ENCODE measurements at places on chromosomes 16 and 17.

- no peak for DNase-seq
These were observed 41.7 kb downstream of the PGS1 start for GRCh38 chr17:78419970-78420815.

DNA sequence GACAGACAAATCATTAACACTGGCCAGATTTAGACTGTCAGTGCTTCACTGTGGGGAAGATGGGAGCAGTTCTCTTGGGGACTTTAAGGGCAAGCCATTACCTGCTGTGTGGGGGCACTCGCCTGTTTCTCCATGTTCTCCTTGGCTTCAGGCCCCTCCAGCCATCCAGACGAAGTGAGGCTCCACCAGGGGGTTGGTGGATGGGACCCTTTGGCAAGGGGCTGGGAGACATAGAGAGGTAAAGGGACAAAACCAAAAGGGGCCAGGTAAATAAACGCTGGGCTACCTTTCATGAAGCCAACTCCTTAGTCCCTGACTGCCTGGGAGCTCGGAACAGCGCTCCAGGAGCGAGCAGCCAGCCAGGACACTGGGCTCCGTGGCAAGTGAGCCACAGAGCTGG is 14.0 kb downstream of the TBX4 start:
- no peak for DNase-seq

DNA sequence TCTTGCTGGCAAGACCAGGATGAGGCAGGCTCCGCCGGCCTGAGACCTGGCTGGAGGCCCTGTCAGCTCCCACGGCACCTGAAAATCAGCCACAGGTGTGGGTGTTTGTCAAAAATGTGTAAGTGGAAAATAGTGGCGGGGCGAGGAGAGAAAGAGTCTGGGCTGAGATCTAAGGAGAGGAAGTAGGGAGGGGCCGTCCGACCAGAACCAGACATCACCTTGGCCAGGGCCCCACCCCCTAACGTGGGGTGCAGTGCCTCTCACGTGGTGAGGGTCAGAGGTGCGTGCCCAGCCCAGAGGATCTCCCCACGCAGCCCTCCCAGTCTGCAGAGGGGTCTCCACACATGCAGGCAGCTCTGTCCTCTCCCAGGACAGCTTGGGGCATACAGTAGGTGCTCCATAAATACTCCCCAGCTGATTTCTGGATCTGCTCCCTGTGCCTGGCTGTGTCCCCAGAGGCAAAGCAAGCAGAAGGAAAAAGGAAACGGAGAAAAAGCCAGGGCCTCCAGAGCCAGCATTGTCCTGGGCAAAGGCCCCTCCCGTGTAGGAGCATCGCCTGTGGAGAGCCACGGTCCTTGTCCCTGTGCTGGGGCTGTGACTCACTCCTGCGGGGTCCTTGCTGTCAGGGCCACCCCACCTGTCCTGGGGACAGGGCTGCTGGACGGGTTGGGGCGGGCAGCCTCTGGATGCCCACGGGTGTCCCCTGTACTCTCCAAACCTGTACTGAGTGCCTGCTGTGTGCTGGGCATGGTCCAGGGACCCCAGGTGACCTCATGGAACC is 16.7 kb downstream of the ZFPM1 start:
- no peak for DNase-seq

DNA sequence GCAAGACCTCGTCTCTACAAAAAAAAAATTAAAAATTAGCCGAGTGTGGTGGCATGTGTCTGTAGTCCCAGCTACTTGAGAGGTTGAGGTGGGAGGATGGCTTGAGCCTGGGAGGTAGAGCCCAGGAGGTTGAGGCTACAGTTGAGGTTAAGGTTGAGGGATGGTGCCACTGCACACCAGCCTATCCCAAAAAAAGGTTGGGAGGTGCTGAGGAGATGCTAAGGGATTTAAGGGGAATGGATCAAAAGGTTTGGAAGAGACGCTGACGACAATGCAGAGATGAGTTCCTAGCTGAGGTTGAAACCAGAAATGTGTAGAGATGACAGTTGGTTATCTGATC is 4.7 kb upstream of the NSMCE1 start:
- no peak for DNase-seq

DNA sequence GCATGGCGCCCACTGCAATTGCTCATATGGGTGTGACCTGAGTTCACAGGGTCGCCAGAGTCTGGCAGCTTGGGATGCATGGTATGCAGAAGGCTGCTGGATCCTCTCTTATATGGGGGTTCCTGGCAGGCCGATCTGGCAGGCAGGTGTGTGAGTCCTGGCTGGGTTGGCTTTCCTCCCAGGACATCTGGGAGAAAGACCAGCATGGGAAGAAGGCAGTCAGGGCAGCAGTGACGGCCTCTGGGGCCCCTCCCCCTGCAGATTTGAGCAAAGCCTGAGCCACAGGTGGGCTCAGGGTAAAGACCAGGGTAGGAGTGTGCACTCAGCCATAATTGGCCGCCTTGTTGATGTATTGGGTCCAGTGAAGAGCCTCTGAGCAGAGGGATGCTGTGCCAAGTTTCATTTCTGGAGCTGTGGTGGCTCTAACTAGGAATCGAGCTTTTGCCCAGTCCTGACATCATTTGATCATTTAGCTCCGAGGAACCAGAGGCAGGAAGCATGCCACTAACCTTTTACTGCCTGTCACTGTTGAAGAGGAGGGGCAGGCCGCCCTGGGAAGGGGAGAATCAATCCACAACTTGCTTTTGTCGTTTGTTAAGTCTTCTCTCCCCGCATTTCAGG is 174.3 kb downstream of the CCDC182 start:
- DNase-seq, result no peak

DNA sequence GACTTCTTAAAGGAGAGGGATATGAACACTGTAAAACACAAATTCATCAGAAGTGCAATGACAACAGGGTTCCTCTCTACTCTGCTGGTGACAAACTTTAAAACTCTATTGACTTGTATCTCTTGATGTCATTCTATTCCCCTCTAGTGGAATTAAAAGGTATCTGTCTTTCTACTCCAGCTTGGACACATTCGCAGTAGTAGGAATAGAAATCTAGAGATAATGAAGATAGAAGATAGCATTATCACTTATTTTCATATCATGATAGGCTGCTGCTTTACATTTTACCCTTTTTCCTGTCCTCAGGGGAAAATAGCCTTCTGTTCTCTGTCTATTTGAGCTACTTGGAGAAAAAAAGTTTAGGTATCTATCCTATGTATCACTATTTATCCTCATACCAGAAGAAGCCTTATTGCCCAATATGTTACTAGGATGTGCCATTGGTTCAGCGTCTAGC is 209.6 kb upstream of the CACNG5 start:
- no peak for DNase-seq

DNA sequence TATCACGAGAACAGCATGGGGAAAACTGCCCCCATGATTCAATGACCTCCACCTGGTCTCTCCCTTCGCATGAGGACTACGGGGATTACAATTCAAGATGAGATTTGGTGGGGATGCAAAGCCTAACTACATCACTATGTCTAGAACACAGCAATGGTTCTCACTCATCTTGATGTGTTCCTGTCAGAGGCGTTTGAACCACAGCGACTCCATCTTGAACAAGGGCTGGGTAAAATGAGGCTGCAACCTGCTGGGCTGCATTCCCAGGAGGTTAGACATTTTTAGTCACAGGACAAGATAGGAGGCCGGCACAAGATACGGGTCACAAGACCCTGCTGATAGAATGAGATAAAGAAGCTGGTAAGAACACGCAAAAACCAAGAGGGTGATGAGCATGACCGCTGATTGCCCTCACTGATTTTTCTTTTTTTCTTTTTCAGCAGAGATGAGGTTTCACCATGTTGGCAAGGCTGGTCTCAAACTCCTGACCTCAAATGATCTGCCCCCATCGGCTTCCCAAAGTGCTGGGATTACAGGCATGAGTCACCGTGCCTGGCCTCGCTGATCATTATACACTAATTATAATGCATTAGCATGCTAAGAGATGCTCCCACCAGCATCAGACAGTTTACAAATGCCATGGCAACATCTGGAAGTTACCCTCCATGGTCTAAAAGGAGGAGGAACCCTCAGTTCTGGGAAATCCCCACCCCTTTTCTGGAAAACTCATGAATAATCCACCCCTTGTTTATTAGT is 3.0 kb upstream of the PPY start:
- DNase-seq, result no peak

DNA sequence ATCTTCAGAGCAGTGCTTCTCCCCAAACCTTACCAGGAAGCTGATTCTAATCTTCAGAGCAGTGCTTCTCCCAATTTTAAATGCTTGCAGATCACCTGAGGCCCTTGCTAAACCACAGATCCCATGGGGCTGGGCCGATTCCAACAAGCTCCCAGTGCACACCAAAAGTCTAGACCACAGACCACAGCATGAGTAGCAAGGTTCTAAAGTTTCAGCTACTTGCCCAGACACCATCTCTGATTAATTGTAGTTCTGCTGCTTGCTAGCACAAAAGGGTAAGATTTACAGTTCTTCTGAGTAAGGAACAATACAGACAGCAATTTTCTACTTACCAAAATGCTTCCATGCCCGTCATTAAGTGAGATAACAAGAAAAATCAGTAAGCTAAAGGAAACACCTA is 12.2 kb downstream of the CLEC3A start:
- no peak for DNase-seq

DNA sequence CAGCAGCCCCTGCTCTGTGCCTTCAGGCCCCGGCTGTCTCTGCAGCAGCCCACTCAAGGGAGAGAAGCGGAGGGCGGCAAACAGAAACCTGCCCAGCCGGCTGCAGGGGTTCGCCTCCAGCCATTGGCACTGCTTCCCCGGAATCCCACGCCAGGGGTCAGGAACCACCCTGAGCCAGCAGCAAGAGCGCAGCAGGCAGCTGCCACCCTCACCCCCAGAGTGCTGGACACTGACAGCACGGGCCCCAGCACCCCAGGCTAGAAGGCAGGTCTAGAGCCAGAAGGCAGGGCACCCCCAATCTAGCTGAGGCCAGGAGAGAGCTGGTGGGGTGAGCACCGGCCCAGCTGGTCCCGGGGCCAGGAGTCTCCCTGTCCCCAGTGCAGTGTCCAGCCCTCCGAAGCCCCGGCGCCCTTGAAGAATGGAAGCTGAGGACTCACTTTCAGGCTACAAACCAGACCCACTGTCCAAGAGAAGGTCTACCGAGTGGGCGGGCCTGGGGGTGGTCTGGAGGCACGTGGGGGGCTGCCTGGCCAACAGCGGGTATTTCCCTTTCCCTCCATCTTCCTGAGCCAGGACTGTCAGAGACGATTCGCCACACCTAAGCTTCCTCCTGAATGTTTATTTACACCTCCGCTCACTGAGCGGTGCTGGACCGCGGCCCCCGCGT is 8.4 kb downstream of the UBALD2 start:
- no peak for DNase-seq

GRCh38 chr17:7213895-7214299 is 5.7 kb downstream of the DLG4 start:
- DNase-seq, result no peak

DNA sequence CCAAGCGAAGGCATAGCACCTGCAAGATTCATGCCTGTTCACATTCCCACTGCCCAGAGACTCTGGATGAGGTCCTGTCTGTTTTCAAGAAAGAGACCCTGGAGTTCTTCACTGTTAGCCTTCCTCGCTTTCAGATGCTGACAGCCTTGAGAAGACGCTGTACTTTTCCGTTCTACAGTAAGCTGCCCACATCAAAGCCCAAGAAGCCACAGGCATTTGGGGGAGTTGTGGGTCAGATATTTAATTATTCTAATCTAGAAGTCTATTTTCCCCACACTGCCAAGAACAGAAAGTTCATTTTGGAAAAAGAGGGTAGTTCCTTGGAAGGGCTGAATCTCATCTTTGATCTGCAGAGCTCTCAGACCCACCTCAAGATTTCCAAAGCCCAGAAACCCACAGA is 127.9 kb downstream of the AXIN2 start:
- DNase-seq, result no peak

GRCh38 chr17:336110-337021 is 16.2 kb downstream of the RPH3AL start:
- DNase-seq, result no peak

- DNase-seq, result no peak
These were observed 3.4 kb upstream of the HLF start for GRCh38 chr17:55261311-55261710.

Data from AG04450 (cell line).